ENCODE measurements at places on chromosomes 3 and 15. TPM values are rescaled to one million over a fixed set of nuclear protein-coding genes. Genes with fewer than 3 reads are reported as not detected.

RFT1 gene
- total RNA-seq, result 23.4 TPM

LRIG1 gene
- 4.8 TPM for total RNA-seq

SPTSSB gene
- total RNA-seq, result not detected

PARP14 gene
- total RNA-seq, result 23.6 TPM

GOLGA8G gene
- not detected for total RNA-seq

RBPMS2 gene
- 1.4 TPM for total RNA-seq

PSTPIP1 gene
- not detected for total RNA-seq

KAT2B gene
- 33.6 TPM for total RNA-seq

SNX33 gene
- 10.5 TPM for total RNA-seq

LDHAL6B gene
- not detected for total RNA-seq

ZNF662 gene
- 0.13 TPM for total RNA-seq

Data from SK-MEL-5 (cell line).